ENCODE measurements at places on chromosomes 12 and 14.

- DNase-seq: no peak
Measured at GRCh38 chr14:56955745-56956144, 145.5 kb upstream of the OTX2 start.

DNA sequence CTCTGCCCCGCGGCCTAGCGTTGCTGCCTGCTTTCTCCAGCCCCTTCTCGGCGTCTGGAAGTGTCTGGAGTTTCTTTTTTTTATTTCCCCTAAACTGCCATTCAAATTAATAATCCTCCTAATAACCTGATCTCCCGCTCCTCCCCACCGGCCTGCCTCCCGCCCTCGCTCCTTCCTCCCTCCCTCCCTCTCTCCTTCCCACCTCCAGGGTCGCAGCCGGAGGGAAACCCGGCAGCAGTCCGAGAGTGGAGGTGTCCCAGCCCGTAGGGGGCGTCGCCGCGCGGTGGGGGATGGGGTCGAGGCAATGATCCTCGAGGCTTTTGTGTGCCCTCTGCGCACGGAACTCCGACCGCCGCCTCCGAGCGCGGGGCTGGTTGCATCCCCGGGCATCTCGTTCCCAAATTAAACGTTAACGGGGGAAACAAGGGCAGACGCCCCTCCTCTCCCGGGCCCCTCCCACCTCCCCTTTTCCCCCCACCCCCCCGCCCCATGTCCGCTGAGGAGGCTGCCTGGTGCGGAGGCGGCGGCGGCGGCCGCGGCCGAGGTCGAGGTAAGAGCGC lies 1.0 kb upstream of the SOCS2 start:
- peak; percentile 60 for DNase-seq

GRCh38 chr14:75549169-75549568 lies 26.9 kb downstream of the BATF start:
- DNase-seq: no peak

GRCh38 chr14:99759546-99759925 lies 33.7 kb upstream of the EML1 start:
- no peak for DNase-seq

GRCh38 chr12:49568442-49569162 lies 660 bp upstream of the MCRS1 start:
- DNase-seq: peak; percentile 10

DNA sequence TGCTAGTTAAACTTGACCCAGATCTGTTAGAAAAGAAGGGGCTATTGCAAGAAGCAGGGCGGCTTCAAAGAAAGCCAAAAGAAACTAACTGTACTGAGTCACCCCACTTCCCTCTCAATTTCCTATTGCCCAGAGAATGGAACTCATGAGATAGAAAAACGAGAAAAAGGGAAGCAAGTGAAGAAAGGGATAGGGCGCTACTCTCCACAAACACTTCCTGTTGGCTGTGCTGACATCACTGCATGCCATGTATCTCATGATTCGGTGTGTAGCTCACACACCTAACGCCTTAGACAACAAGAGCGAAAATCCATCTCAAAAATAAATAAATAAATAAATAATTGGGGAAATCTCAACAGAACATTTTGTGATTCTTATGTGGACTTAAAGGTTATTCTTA lies 13.0 kb upstream of the P2RX4 start:
- DNase-seq: peak; percentile 14

DNA sequence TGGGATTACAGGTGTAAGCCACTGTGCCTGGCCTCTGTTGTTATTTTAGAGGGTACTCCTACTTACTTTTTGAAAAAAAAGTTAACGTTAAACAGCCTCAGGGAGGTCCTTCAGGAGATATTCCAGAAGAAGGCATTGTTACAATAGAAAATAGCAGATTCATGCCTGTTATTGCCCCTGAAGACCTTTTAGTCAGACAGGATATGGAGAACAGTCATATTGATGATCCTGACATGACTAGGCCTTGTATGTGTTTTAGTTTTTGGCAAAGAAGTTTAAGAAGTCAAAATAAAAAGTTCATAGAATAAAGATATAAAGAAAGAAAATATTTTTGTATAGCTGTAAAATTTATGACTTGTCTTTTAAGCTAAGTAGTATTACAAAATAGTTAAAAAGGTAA lies 45.3 kb downstream of the WASHC3 start:
- no peak for DNase-seq

GRCh38 chr14:103404032-103404918 lies 19.1 kb downstream of the MARK3 start:
- no peak for DNase-seq

- DNase-seq: no peak
Measured at GRCh38 chr12:3101309-3102024, 24.3 kb downstream of the TSPAN9 start.

- DNase-seq: no peak
Measured at GRCh38 chr14:88706425-88706824, 86.3 kb downstream of the EML5 start.

GRCh38 chr12:55797068-55797467 lies 20.5 kb downstream of the SARNP start:
- DNase-seq: peak; percentile 34

DNA sequence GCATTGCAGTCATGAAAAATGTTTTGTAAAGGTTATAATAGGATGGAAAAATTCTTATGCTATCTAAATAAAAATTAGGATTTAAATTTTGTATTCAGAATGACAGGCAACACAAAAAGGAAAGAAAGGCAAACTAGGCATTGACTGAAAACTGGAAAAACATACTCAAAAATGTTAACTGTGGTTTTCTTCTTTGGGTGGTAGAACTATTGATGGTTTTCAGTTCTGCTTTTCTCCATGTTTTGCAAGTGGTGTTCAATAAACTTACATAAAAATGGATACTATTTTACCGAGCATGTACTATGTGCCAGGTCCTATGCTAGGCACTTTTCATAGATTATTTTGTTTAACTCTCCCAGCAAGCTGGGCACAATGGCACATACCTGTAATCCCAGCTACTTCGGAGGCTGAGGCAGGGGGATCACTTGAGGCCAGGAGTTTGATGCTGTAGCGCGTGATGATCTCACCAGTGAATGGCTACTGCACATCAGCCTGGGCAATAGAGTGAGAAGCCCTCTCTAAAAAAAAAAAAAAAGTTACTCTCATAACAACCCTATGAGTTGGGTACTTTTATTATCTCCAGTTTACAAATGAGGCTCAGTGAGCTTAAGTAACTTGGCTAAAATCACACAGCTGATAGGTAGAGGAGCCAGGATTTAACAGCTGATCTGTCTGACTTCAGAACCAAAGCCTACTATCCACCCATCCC lies 26.3 kb upstream of the TCP11L2 start:
- no peak for DNase-seq

GRCh38 chr12:10697156-10697555 lies 23.3 kb upstream of the STYK1 start:
- no peak for DNase-seq

- no peak for DNase-seq
Measured at GRCh38 chr14:53333809-53334208, 180.7 kb upstream of the DDHD1 start.

DNA sequence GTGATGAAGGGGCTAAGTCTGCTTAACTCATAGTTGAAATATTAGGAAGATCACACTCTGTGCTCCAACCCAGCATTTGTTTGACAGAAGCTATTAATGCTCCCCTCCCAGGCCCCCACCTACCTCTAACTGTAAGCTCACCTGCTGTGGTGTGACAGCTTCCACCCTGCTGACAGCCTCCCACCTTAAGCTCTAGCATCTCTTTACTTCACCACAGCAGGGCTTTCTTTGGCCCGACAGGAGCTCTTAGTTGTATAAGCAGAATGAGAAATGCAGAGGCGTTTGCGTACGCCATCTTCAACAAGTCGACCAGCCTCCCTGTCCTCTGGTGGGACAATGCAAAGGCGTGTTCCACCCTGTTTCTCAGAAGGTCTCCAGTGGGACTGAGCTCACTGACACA lies 80.1 kb upstream of the OSBPL8 start:
- no peak for DNase-seq

GRCh38 chr14:54756656-54757392 lies 145.8 kb downstream of the GCH1 start:
- DNase-seq: no peak

DNA sequence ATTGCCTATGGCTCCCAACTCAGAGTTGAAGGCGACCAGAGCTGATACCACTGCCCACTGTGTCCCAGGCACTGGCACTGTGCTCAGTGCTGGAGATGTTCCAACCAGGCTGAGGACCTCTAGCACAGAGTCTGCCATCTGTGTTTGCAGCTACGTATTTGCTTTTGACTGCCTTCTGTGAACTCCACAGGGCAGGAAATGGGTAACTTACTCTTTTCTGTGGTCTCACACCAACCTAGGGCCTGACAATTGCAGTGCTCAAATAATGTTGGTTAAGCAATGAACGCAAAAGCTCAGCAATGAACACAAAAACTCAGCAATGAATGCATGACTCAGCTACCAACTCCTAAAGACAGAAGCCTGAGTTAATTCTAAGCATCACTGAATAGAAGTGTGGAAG lies 202.8 kb downstream of the NUAK1 start:
- DNase-seq: no peak

- peak; percentile 86 for DNase-seq
Measured at GRCh38 chr12:9634177-9634803, 26.6 kb upstream of the KLRB1 start.

- DNase-seq: no peak
Measured at GRCh38 chr14:28770630-28771029, 4.0 kb downstream of the FOXG1 start.

- DNase-seq: no peak
Measured at GRCh38 chr12:26728205-26729050, 104.6 kb downstream of the ITPR2 start.

DNA sequence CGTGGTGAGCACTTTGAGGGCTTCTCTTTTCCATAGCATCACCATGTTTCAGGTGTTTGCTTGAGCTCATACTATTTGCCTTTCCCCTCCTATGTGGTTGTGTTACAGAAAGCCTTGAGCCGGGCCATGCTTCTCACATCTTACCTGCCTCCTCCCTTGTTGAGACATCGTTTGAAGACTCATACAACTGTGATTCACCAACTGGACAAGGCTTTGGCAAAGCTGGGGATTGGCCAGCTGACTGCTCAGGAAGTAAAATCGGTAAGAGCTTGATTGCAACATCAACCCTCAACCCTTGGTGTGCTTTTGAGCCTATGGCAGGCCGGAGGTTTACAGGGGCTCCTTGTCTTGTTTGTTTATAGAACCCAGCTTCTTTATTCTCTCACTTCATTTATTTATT lies 8.1 kb downstream of the LETMD1 start:
- no peak for DNase-seq

- no peak for DNase-seq
Measured at GRCh38 chr12:53596920-53597363, 29.2 kb downstream of the ATF7 start.

- peak; percentile 35 for DNase-seq
Measured at GRCh38 chr14:90495357-90496276, 98.8 kb downstream of the CALM1 start.

DNA sequence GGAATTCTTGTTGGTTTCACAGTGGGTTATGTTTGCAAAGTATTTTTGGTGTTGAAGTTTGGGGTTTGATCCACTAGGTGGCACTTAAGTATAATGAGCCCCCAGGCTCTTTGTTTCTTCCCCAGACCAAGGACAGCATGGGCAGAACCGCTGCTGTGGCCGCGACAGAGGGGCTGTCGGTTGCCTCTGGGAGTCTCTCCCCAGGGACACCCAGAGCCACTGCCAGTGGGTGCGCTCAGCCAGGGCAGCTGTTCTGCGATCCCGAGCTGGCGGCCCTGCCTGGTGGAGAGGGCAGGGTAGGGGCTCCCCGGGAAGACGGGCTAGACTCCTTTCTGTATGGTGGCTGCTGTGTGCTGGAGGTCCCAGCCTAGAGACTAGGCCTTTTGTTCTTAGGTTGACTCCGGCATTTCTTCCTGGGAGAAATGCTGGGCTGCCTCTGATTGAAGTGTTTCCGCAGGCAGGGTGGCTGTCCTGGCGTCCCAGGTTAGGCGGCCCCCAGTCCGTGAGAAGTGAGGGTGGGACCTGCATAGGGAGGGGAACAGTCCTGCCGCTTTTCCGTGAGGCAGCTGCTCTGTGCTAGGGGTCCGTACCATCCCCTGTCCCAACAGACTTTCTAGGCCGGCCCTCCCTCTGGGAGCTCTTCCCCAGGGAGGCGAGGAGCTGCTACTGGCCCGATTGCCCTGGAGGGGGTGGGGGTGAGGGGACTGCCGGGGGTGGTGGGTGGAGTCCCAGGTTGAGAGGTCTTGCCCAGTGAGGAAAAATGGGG lies 253.1 kb upstream of the PELI2 start:
- no peak for DNase-seq

DNA sequence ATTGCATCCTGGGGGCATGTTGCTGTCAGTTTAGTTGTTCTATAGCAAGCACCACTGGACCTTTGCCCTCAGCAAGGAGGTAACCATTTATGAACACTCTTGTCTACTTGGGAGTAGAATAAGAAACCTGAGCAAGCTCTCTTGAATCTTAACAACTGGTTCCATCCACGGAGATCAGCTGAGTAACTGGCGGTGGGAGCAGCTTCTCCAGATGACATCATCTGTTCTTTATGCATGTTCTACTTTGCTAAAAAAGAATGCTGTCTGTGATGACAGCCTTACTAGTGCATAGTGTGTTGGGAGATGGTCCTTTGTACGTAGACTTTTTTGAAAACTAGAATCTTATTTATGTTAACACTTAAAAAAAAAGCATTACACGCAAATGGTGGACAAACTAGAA lies 17.7 kb downstream of the SLC4A8 start:
- DNase-seq: no peak

GRCh38 chr12:31000751-31001150 lies 72.9 kb upstream of the DDX11 start:
- DNase-seq: no peak

DNA sequence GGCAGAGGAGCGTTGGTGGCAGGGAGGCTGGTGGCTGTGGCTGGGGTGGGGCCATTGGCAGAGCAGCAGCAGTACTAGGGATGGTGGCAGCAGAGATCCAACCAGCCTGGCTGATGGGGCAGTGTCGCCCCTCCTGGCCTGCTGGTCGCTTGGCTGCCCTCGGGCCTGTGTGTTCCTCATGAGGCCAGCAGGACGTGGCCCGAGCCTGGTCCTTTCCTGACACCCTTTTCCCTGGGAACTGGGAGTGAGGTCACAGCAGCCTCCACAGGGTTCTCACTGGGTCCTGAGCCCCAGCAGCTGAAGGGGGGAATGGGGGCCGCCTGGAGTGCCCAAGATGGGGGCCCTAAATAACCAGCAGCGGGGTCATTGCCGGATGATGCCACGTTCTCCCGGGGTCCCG lies 46.1 kb downstream of the KIF26A start:
- no peak for DNase-seq

DNA sequence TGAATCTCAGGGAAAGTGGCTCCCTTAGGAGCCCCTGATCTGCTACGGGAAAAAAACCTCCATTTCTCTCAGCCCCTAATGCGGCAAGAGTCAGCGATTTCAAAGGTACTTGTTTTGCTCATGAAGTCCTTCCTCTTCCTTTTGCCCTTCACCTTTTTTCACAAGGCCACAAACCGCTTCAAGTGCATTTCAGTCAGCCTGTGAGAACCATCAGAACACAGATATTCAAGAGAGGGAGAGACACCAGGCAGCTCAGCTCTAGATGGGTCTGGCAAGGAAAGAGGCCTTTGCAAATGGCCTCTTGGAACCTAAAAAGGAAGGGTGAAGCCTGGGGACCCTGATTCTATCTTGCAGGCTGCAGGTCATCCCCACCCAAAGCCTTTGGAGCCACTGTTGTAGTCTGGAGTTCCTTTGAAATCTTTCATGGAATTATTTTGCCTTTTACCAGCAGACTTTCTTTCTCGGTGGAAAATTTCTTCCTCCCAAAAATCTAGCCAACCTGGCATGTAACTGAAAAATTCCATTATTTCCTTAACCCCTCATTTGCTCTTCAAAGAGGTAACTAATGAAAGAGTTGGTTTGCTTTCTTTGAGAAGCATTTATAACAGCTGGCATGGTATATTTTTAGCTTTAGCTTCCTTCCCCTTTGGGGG lies 145.0 kb downstream of the SAMD4A start:
- DNase-seq: no peak

GRCh38 chr12:53063708-53064612 lies 14.1 kb downstream of the TNS2 start:
- no peak for DNase-seq
